ENCODE measurements at places on chromosomes 7 and 10. TPM values are rescaled to one million over a fixed set of nuclear protein-coding genes. Genes with fewer than 3 reads are reported as not detected.

Gene GCC1
- total RNA-seq = 14.9 TPM

DNA sequence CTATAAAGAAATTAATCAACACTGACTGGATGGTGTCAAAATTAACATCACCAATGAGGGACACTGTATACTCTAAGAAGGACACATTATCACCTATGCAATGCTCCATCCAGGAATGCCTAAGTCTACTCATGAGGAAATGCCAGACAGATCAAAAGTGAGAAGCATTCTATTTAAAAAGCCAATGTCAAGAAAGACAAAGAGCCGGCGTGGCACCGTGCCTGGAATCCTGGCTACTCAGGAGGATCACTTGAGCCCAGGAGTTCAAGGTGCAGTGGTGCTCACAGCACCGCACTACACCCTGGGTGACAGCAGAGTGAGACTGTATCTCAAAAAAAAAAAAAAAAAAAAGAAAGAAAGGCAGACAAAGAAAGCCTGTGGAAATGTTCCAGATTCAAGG, 45.5 kb upstream of the ANAPC16 start:
- no peak overlapping the region for H3K27ac ChIP-seq
- no peaks in the 10 kb centered on the region for H3K4me1 ChIP-seq
- no peak for DNase-seq
- H3K27me3 ChIP-seq = no peaks in the 10 kb centered on the region
- H3K4me3 ChIP-seq = no peak overlapping the region
- H3K36me3 ChIP-seq = no peaks in the 10 kb centered on the region

Gene UTF1
- total RNA-seq = 0.61 TPM

Gene H2BK1
- total RNA-seq = not detected

- peaks cover 9% of the 10 kb centered on the region for H3K27me3 ChIP-seq
- no peaks in the 10 kb centered on the region for H3K36me3 ChIP-seq
- H3K4me1 ChIP-seq = no peaks in the 10 kb centered on the region
Observed at GRCh38 chr10:133012573-133013359, 70.4 kb upstream of the CFAP46 start.

GRCh38 chr7:41922373-41922772, 219.5 kb upstream of the INHBA start:
- H3K4me3 ChIP-seq = no peak overlapping the region
- peaks cover 3% of the 10 kb centered on the region for H3K4me1 ChIP-seq
- H3K27ac ChIP-seq = no peak overlapping the region
- DNase-seq = no peak
- no peaks in the 10 kb centered on the region for H3K36me3 ChIP-seq

GRCh38 chr10:75865413-75866299, 434.2 kb downstream of the LRMDA start:
- no peak overlapping the region for H3K27ac ChIP-seq
- H3K27me3 ChIP-seq = no peaks in the 10 kb centered on the region

Gene ZNF777
- 18.0 TPM for total RNA-seq

GRCh38 chr7:157457355-157458253, 120.8 kb downstream of the DNAJB6 start:
- no peaks in the 10 kb centered on the region for H3K4me1 ChIP-seq
- H3K36me3 ChIP-seq = peaks cover 5% of the 10 kb centered on the region
- no peak for DNase-seq
- H3K27ac ChIP-seq = no peak overlapping the region

GRCh38 chr10:110209926-110210673, 2.7 kb downstream of the MXI1 start:
- H3K27ac ChIP-seq = peak overlapping the region; percentile 90
- DNase-seq = peak; percentile 64
- H3K36me3 ChIP-seq = no peaks in the 10 kb centered on the region
- H3K27me3 ChIP-seq = peaks cover 27% of the 10 kb centered on the region
- peak overlapping the region; percentile 97 for H3K4me3 ChIP-seq

GRCh38 chr7:122310119-122311021, 5.8 kb upstream of the FEZF1 start:
- peak overlapping the region; percentile 82 for H3K27ac ChIP-seq
- peak; percentile 46 for DNase-seq
- peak overlapping the region; percentile 79 for H3K4me3 ChIP-seq
- peaks cover 27% of the 10 kb centered on the region for H3K4me1 ChIP-seq
- H3K36me3 ChIP-seq = no peaks in the 10 kb centered on the region

DNA sequence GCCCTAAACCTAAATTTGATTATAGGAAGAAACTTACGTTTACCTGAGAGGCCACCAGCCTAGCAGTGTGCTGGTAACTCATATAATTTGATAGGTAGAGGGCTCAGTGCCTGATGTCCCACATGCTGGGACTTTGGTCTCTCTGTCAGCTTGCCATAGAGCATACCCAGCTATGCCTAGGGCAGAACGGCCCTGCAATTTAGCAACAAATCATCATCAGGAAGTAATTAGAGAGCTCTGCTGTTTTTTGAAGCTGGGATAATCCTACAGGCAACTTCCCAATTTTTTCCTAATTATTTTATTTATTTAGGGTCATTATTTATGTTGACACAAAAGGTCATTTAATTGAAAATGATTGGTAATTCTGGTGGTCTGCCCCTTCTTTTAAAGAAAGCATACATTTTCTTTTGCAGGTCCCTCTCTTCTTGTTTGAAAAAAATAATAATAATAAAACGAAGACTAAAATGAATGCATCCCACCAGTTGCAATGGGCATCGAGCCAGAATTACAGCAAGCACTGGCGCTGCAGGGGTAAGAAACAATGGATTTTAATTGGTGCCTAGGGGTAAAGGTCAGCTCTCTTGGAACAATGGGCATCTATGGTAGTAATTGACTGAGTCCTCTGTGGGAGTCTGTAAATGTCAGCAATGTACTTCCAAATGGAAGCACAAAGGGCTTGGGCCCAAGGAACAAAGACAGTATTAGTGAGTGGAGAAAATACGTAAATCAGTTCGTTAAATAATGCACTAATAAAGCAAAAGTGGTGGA, 348.0 kb downstream of the SORCS1 start:
- no peaks in the 10 kb centered on the region for H3K27me3 ChIP-seq

DNA sequence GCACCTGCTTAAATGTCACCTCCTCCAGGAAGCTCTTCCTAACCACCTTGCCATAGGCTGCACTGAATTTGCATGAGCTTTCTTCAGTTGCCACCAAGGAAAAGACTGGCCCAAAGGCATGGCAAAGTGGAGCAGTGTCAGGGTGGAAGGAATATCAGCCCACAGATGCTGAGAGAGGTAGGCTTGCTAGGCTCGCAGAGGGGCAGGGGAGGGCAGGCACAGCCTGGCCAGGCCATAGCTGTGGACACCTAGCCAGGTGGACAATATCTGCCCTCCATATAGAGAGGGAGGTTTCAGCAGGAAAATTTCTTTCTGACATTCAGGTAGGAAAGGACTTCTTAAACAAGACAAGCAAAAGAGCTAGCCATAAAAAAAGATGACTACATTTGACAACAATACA, 166.3 kb downstream of the GRID1 start:
- no peak overlapping the region for H3K4me3 ChIP-seq
- peak; percentile 5 for DNase-seq
- H3K27ac ChIP-seq = no peak overlapping the region
- H3K36me3 ChIP-seq = peaks cover 4% of the 10 kb centered on the region
- H3K4me1 ChIP-seq = peaks cover 3% of the 10 kb centered on the region

GRCh38 chr10:7407368-7408290, 3.2 kb downstream of the SFMBT2 start:
- peak; percentile 48 for DNase-seq
- no peaks in the 10 kb centered on the region for H3K36me3 ChIP-seq
- peaks cover 17% of the 10 kb centered on the region for H3K27me3 ChIP-seq
- H3K4me1 ChIP-seq = peaks cover 9% of the 10 kb centered on the region

DNA sequence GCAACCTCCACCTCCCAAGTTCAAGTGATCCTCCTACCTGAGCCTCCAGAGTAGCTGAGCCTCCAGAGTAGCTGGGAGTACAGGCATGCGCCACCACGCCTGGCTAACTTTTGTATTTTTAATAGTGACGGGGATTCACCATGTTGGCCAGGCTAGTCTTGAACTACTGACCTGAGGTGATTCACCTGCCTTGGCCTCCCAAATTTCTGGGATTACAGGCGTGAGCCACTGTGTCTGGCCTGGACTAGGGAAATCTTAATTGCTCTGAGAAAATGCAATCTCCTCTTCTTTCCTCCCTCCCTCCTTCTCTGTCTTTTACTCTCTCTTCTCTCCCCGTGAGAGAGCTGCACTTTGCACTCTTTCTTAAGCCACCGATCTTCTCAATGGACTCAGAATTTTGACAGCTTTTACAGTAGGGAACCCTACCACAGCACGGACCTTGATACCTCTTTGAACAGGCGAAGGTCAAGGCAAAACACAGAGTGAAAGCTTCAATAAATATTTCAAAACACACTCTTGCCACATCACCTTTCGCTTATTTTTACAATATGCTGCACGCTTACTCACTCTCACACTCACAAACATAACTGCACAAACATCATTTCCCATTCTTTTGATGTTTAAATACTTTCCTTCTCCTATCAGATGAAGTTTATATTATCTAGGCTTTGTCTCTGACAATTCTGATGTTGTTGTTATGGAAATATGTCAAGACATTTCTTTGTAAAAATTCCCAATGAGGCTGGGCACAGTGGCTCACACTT, 173.4 kb upstream of the NRP1 start:
- H3K27me3 ChIP-seq = no peaks in the 10 kb centered on the region
- H3K4me1 ChIP-seq = peaks cover 3% of the 10 kb centered on the region
- no peak for DNase-seq
- H3K36me3 ChIP-seq = no peaks in the 10 kb centered on the region

GRCh38 chr7:143258831-143259230, 4.4 kb upstream of the GSTK1 start:
- no peaks in the 10 kb centered on the region for H3K4me1 ChIP-seq
- H3K27ac ChIP-seq = no peak overlapping the region
- H3K27me3 ChIP-seq = peaks cover 4% of the 10 kb centered on the region
- peaks cover 5% of the 10 kb centered on the region for H3K36me3 ChIP-seq

Gene LRRC27
- 13.8 TPM for total RNA-seq

DNA sequence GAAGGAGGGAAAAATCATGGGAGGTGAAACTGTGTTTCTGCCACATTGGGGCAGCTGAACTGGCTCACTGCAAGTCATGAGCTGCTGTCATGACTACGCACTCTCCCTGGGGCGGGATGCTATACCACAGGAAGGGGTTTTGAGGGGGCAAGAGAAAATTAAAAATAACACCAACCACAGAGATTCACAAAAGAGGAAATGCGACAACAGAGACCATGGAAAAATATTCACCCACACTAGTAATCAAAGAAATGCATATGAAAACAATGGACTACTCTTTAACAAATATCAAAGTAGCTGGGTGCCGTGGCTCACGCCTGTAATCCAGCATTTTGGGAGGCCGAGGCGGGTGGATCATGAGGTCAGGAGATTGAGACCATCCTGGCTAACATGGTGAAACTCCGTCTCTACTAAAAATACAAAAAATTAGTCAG, 65.2 kb upstream of the TM9SF3 start:
- no peaks in the 10 kb centered on the region for H3K27me3 ChIP-seq
- no peak for DNase-seq
- H3K4me3 ChIP-seq = no peak overlapping the region
- no peak overlapping the region for H3K27ac ChIP-seq

- H3K36me3 ChIP-seq = peaks cover 14% of the 10 kb centered on the region
- H3K27me3 ChIP-seq = peaks cover 4% of the 10 kb centered on the region
- DNase-seq = no peak
- H3K4me3 ChIP-seq = no peak overlapping the region
- H3K27ac ChIP-seq = no peak overlapping the region
Observed at GRCh38 chr10:78248651-78249464, 215.2 kb downstream of the RPS24 start.

GRCh38 chr10:97553575-97554031, 19.0 kb upstream of the ANKRD2 start:
- peaks cover 18% of the 10 kb centered on the region for H3K4me1 ChIP-seq
- peak; percentile 74 for DNase-seq
- no peaks in the 10 kb centered on the region for H3K36me3 ChIP-seq
- H3K4me3 ChIP-seq = no peak overlapping the region
- H3K27me3 ChIP-seq = peaks cover 5% of the 10 kb centered on the region

GRCh38 chr7:138377306-138377705, 82.8 kb upstream of the TRIM24 start:
- no peaks in the 10 kb centered on the region for H3K4me1 ChIP-seq
- H3K4me3 ChIP-seq = no peak overlapping the region
- DNase-seq = no peak
- H3K36me3 ChIP-seq = peaks cover 5% of the 10 kb centered on the region

DNA sequence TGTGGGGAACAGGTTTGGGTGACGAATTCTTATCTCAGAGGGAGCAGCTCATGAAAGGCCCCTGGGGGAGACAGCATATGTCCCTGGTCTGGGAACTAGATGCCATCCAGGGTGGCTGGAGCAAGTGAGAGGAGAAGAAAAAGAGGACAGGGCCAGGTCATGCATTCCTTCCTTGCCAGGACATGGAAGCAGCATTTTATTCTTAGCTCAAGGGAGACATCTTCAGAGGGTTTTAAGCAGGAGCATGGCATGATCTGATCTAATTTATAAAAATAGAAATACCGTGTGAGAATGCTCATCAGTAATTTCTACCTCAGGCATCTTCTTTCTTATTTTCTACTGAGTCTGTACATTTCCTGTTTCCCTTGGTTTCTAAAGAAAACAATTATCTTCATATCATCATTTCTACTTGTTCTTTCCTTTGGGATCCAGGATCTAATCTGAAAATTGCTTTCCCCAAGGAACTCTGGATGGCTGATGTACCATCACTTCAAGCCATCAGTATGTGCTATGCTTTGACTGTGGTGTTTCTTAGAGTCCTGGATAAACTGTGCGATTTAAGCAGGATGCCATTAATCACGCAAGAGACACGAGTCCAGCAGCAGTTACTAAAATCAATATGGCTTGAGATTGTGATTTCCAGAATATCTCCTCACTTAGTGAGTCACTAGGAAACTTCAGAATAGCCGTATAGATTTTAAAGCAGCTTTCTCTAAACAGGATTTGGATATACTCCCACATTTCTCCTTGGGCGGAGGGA, 386.2 kb downstream of the GALNT17 start:
- no peak overlapping the region for H3K4me3 ChIP-seq
- peaks cover 39% of the 10 kb centered on the region for H3K36me3 ChIP-seq
- H3K27me3 ChIP-seq = peaks cover 4% of the 10 kb centered on the region
- peaks cover 7% of the 10 kb centered on the region for H3K4me1 ChIP-seq
- DNase-seq = no peak

- no peak overlapping the region for H3K27ac ChIP-seq
- no peak overlapping the region for H3K4me3 ChIP-seq
- peaks cover 3% of the 10 kb centered on the region for H3K27me3 ChIP-seq
- no peak for DNase-seq
- no peaks in the 10 kb centered on the region for H3K36me3 ChIP-seq
Observed at GRCh38 chr7:45193828-45194227, 36.2 kb downstream of the RAMP3 start.

DNA sequence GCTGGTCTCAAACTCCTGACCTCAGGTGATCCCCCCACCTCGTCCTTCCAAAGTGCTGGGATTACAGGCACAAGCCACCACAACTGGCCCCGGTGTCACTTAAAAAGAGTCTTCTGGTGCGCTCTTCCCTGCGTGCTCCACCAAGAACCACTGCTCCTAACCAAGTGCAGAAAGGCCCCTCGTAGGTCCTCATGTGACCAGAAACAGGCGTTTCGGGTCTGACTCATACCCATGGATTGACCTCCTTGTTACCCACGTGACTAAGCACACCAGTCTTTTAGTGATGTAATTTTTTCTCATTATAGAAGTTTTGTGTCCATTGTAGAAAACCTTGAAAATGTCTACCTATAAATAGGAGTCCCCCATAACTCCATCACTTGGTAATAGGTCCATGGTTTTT, 13.9 kb downstream of the FKBP6 start:
- no peak for DNase-seq
- H3K27me3 ChIP-seq = no peaks in the 10 kb centered on the region
- H3K36me3 ChIP-seq = no peaks in the 10 kb centered on the region

- no peak overlapping the region for H3K27ac ChIP-seq
- H3K36me3 ChIP-seq = peaks cover 4% of the 10 kb centered on the region
- H3K4me3 ChIP-seq = no peak overlapping the region
- no peak for DNase-seq
- peaks cover 2% of the 10 kb centered on the region for H3K4me1 ChIP-seq
Observed at GRCh38 chr7:39696631-39697030, 73.3 kb downstream of the RALA start.
